Brain (organoid and tissue), 16 donors: ENCODE measurements at places on chromosomes 4 and X. TPM values are rescaled to one million over a fixed set of nuclear protein-coding genes. Genes with fewer than 3 reads are reported as not detected.

Gene IL21
- not detected for polyA plus RNA-seq

Gene CTAG1B
- polyA plus RNA-seq: not detected

Gene ETDB
- not detected for polyA plus RNA-seq

Gene SLC9B1
- 1.2 TPM for polyA plus RNA-seq

Gene NFKB1
- polyA plus RNA-seq: 6.9 TPM

Gene PRR32
- not detected for polyA plus RNA-seq
